Osteocyte (in vitro differentiated cells): ENCODE measurements at places on chromosomes 3 and 15. TPM values are rescaled to one million over a fixed set of nuclear protein-coding genes. Genes with fewer than 3 reads are reported as not detected.

HCN4 gene
- total RNA-seq, result not detected in 2 replicates

DNA sequence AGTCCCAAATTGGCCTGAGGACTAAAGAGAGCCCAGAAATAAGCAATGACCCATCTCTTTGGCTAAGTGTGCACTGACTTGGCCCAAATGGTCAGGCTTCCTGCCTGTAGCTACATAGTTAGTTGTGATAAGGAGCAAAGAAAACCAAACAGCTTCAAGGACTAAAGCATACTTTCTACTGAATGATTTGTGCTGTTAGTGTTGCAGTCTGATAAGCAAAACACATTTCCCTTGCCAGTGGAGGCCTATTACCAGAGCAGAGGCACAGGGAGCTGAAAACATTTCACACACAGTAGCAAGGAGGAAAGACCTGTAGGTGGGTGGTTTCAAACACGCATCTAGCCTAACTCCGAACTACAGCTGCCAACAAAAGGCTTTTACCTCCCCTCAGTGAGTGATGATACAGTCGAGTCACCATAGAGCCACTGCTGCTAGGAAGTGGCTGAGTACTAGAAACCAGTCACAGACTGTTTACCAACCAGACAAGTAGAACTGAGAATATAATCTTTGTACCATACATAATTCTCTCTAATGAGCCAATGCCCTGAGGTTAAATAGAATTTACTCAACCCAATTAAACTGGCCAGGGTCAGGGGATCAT is 222.3 kb upstream of the THBS1 start:
- no peak for DNase-seq

DNA sequence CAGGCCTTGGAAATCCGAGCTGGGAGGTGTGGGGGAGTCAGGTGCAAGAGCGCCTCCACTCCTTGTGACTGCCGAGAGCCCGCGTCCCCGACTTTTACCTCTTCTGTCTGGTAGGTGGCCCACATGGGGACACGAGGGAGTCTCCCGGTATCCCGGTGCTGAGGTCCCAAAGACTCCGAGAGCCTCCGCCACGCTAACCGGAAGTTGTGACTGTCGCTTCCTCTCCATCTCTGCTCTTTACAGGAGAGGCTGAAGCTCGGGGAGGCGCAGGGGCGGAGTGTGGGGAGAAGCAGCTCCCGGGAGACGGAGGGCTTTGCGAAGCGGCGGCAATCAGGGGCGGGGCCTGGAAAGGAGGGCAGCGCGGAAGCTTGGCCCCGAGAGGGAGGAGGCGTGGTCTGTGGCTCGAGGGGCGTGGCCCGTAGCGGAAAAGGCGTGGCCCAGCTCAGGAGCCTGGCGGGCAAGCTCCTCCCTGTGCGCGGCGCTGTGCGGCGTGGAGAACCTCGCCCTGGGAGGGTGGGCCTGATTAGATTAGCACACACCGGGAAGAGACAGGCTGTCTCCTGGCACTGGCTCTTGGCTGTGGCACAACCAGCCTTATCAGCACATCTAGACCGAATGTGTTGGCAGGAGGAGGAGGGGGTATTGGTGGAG is 143.9 kb downstream of the GABRB3 start:
- DNase-seq, result peak; percentile 96

HHATL gene
- not detected in 2 replicates for total RNA-seq

DNA sequence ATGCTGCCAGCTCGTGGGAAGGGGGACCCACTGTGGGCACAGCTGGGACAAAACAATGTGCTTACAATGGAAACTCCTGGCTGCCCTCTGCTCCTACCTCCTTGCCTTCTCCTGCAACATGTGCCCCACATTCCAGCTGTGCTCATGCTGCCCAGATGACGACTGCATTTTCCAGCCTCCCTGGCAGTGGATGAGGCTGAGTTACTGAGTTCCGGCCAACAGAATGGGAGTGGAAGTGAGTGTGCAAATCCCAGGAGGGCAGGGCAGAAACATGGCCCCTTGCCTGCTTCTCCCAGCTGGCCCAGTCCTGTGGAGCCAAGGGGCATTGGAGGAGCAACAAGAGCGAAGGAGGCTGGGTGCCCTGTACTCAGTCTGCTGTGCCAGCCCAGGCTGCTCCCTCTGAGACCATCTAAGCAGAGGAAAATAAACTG is 17.1 kb downstream of the KLF15 start:
- peak; percentile 69 for DNase-seq

SLC12A1 gene
- not detected in 2 replicates for total RNA-seq

NANOGP8 gene
- total RNA-seq, result 0.54 TPM in 1 of 2 replicates, not detected in the other

DNA sequence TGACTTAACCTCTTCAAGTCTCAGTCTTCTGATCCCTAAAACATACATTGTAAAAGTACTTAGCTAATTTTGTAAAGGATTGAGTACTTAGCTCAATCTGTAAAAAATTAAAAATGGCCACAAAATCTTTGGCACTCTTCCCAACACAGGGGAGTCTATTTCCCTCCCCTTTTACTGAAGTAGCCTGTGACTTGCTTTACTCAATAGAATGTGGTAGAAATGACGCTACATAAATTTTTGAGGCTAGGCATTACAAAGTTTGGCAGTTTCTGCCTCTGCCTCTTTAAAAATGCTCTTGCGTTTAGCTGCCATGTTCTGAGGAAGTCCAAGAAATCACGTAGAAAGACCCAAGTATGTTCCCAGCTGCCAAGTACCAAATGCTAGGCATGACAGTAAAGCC is 80.2 kb downstream of the CBLB start:
- no peak for DNase-seq

DNA sequence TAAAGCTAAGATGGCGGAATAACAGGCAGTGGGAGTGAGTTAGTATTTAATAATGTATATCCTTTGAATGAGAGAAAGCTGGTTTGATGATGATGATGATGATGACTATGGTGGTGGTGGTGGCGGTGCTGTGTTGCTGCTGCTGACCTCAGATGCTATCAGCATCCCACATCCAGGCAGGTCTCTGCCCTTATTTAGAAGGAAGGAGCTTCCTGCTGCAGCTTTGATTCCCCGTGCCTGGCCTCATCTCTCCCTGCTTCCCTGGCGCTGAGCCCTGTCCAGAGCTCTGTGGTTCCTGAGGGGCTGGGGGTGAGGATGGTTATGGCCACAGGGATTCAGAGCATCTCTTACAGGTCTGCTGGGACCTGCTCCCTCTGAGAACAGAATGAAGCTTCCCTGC is 73.1 kb downstream of the RAB11A start:
- DNase-seq, result no peak

CCDC80 gene
- 1,760 and 1,947 TPM in 2 replicates for total RNA-seq

- no peak for DNase-seq
These were observed 42.7 kb downstream of the PLCL2 start for GRCh38 chr3:16927485-16927884.

DNA sequence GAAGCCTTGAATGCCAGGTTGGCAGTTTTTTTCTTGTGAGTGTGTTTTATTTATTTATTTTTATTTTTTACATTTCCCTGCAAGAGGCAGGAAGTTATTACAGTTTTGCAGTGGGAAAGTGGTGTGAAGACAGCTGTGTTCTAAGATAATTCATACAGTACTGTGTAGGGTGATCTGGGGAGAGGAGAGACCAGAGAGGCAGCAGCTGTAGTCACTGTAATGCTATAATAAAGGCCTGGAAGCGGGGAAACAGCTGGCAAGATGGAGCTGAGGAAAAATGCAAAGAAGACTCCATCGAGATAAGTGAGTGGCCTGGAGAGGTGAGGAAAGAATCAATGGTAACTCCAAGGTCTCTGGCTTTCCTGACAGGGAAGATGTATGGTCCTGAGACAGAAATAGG is 23.1 kb downstream of the CNTN3 start:
- DNase-seq, result no peak

SHF gene
- total RNA-seq, result 15.7 and 15.8 TPM in 2 replicates

- no peak for DNase-seq
These were observed 236.2 kb upstream of the THBS1 start for GRCh38 chr15:39344662-39345141.

GRCh38 chr15:82294061-82294690 is 31.6 kb downstream of the SAXO2 start:
- peak; percentile 71 for DNase-seq

- no peak for DNase-seq
These were observed 93.0 kb upstream of the C2CD4B start for GRCh38 chr15:62257996-62258521.

GRCh38 chr3:127337911-127338531 is 50.2 kb upstream of the PRR20G start:
- DNase-seq, result peak; percentile 82

FES gene
- 2.2 and 2.5 TPM in 2 replicates for total RNA-seq

PLA2G4B gene
- total RNA-seq, result 3.2 and 6.9 TPM in 2 replicates

DNA sequence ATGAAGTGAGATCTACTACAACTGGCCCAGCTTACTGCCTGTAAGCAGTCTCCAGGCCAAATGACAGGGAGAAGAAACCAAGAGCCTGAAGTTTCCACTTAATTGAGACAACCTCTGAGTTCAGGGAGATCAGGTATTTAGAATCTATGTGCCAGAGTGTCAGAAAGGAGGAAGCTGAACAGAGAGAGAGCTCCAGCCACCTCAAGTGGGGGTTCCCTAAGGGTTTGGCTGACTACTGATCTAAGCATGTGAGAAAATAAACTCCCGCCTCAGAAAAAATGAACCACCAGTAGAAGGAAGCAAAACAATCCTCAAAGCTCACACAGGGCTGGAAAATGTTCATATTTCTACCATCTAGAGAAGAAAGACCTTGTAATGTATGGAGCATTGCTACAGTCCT is 25.0 kb downstream of the ADAM10 start:
- DNase-seq, result no peak
